Stimulated activated CD4-positive, alpha-beta T cell treated with anti-CD3 and anti-CD28 coated beads, Interleukin-1b, Interleukin-23, amount 100 ng/mL, for 4 hours (primary cell): ENCODE measurements at places on chromosomes 5 and 9.

DNA sequence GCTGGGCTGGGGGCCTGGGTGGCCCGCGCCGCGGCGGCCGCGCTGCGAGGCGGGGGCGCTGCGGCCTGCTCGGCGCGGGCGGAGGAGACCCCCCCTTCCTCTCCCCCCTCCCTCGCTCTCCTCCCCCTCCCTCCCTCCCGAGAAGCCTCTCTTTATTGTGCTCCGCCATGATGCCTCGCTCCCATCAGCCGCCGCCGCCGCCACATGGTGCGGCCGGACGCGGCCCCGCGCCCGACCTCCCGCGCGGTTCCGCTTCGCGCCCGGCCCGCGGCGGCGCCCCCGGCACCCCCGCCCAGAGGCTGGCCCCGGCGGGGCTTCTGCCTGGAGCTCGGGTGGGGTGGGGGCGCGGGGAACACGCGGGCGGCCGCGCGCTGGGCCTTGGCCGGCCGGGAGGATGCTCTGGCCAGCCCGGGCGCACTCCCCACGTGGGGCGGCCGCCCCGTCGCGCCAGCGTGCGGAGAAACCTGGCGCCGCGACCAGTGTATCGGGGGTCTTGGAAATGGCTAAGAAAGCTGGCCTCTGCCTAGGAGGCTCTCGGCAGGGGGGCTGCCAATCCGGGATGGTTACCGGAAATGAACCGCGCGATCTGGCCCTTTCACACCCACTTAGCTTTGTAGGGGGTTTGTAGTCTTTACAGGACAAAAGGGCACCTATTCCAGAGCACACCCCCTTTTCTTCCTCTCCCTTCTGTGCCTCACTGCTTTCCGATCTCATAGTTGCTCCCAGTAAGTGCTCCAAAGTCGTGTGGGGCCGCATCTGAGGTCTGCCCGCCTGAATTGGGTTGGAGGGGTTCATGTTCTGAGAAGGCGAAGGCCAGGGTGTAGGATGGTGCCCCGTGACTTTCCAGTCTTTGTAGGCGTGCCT is 1.0 kb downstream of the SET start:
- DNase-seq = peak; percentile 48

DNA sequence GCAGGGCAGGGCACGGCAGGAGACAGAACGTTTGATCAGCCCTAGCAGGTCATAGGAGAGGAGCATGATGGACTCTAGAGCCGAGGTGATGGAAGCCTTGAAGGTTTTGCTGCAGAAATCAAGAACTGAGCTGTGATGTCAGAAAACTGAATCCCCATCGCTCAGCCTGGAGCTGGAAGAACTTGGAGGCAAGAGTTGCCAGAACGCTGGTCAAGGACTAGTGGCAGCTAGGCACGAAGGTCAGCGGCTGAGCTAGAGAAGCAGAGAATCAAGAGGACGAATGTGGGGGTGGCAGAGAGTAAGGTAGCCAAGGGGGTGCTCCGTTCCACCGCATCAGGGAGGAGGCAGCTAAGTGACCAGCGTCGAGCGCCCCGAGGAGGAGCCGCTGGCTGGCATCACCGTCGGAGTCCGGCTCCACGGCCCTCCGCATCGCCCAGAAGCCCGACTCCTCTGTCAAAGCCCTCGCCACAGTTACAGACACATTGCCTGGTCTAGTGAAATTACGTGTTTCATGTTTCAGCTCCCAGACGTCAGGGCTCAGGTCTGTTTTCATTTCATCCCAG is 1.2 kb upstream of the GALNT10 start:
- no peak for DNase-seq

DNA sequence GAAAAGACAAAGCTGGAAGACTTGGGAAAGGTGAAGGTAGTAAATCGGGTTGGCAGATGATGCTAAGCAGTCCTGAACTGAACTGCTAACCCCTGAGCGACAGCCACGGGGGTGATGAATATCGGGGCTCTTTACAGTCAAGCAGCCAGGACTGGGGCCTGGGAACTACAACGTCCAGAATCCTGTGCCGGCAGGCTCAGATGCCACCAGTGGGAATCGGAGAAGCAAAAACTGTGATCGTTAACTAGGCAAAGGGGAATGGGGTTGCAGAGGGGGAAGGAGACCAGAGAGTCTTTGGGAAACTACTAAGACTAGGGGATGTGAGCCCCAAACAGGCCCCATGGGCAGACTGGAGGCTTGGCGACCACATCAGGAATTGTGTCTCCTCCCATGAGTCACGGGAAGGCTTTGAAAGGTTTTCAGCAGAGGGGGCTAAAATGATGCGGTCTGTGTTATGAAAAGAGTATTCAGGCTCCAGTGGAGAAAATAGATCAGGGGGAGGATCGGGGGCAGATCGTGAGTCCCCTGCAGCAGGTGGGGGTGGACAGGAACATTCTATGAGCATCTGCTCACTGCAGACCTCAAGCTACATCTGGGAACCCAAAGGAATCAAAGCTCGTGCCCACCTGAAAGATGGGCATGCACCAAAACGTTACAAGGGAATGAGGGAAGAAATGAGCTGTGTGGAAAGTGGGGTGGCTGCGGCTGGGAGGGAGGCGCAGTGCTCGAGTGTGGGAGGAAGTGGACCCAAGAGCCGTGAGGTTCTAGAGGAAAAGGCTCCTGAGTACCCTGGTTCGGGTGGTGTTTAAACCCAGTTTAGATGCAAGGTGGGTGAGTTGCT is 53.8 kb downstream of the HRH2 start:
- DNase-seq = no peak

- no peak for DNase-seq
Measured at GRCh38 chr5:62372600-62372999, 31.1 kb downstream of the DIMT1 start.

DNA sequence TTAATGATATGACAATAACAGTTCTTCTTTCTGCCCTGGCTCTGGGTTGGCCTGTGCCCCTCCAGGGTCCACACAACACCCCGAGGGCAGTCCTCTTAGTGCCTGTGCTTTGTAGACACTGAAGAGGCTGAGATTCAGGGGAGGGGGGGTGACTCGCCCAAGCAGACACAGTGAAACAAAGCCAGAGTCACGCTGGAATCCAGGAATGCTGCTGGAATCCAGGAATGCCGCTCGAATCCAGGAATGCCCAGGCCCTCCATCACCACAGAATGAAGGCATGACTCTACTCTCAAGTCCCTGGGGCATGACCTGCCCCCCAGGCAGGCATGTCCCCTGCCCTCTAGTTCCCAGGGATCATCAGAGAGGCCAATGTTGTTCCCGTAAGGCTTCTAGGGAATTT is 73.1 kb downstream of the LRSAM1 start:
- no peak for DNase-seq

DNA sequence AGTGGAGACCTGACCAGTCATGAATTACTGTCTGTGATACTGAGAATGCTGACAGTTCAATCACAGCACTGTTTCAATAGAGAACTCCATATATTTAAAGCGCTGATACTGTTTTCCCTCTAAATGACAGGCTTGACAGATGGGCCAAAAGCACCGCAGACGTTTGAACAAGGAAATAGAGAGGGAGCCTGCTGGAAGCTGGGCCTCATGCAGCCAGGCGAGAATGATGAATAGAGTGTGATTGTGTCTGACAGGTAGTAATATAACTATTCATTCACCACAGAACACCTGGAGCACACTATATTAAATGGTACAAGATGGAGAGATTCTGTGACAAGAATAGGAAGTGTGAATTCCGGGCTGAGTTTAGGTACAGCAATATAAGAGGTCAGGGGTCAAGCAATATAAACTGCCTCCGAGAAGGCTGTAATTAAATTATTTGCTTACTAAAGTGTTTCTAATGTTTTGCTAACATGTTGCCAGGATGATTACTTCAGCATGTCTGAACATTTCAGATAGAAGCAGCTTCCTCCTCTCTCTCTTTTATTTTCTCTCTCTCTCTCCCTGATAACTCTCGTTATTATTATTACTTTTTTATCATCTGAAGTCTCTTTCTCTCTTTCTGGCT is 297.7 kb downstream of the CSNK1G3 start:
- DNase-seq = no peak

DNA sequence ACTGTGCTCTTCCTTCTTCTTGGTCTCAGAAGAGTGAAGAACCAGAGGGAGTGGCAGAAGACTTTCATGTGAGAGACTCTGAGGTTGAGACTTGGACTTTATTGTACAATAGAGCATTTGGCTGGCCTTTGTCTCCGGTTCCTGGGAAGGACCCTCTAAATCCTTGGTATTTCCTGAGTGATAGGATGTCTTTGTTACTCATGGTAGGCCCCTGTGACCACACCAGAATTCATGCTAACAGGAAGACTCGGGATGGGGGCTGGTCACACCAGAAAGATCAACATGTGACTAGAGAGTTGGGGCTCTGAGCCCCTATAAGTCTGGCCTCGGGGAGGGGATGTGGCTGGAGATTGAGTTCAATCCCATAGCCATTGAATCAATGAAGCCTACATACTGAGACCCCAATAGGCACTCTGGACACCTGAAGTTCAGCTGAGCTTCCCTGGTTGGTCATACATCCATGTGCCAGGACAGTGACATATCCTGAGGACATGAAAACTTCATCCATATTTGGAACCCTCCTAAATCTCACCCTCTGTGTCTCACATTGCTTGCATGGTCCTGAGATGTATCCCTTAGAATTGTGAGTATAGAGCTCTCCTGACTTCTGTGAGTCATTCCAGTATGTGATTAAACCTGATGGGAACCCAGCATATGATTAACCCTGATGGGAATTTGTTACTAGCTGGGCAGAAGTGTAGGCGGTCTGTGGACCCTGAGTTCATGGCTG is 201.7 kb downstream of the GADD45G start:
- no peak for DNase-seq

DNA sequence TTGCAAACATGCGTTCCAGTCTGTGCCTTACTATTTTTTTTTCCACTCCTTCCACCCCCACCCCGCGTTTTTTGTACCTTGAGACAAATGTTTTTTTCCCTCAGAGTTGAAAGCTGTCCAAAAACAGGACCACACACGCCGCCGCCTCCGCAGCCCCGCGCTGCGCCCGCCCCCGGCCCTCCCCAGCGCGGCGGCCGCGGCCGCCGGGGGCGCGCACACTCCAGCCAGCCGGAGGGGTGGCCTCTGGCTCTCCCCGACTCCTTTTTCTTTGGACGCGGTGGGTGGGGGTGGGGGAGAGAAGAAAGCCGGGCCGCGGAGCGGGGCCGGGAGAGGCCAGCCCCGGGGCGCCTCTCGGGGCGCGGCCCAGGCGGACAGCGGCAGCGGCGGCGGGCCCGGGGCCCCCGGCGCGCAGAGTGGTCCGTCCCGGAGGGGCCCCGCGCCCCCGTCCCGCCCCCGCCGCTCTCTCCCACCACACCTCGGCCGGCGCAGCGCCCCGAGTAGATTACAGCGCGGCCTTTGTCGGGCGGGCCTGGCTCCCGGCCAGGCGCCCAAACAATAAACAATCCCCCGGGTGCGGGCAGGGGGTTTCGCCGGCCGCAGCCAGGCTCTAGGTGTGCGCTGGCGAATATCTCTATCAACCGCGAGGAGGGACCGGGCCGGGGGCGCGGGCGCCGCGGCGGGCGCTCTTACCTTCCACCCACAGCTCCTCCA is 10.9 kb downstream of the PTCH1 start:
- DNase-seq = no peak

- no peak for DNase-seq
Measured at GRCh38 chr5:88674356-88675167, 208.4 kb downstream of the MEF2C start.
